Activated naive CD4-positive, alpha-beta T cell treated with Interleukin-2 at 50 U/mL for 16 hours (primary cell): ENCODE measurements at places on chromosomes 3 and 15.

DNA sequence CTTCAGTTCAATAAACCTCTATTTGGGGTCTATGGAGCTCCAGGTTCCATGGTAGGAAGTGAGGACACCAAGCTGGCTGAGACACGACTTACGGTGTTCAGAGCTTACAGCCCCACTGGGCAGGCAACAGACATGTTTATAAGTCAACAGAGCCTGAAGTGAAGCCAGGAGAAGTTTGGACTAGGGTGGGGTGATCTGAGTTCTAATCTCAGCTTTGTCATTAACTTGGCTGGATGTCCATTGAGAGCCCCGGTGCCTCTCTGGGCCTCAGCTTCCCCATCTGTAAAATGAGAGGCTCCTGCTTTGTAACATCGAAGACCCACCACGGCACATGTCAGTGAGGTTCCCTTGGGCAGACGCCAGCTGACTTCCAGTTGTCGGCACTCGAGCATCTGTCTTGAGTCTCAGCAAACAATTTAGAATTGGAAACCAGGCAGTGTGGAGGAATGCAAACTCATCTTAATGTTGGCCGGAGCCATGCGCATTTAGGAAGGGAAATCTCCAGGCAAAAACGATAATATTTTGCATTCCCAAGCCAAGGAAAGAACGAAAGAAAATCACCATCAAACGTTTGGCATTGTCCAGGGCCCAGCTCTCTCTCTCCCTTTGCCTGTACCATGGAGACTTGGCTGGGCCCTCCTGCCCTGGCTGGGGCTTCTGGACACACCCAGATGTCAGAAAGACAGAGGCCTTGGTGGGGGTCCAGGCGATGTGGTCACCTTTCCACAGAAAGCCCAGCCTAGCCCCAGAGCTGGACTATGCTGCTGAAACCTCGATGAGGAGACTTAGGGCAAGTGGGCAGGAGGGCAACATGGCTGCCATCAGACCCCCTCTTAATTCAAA lies 18.4 kb downstream of the ITGA11 start:
- no peak for DNase-seq

DNA sequence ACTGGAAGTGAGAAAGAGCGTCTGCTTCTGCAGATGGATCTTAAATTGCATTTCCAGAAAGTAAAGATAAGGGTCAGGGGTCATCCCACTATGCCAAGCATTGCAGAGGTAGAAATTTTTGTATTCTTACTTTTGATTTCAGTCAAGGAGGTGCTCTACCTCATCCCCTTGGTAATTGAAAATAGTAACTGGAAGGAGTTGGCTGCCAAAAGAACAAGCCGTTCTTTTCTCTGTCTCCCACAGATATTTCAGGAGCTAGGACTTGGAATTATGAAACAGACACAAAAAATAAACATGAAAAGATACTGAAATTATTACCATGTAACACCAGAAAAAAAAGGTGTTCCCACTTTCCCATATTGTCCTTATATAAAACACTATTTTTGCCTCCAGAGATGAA lies 309.9 kb upstream of the UMPS start:
- DNase-seq = no peak

DNA sequence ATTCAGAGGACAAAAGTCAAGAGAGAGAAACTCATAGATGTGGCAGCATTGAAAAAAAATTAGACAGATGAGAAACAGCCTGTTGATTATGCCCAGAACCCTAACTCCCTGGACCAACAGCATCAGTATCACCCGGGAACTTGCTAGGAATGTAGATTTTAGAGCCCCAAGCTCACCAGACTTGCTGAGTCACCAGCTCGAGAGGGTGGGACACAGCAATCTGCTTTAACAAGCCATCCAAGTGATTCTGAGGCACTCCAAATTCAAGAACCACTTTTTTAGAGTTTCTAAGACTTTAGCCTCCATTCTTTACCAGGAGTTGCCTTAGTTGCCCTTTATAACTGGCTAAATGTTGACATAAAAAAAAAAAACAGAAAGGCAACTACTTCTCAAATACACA lies 70.9 kb downstream of the CGGBP1 start:
- no peak for DNase-seq

DNA sequence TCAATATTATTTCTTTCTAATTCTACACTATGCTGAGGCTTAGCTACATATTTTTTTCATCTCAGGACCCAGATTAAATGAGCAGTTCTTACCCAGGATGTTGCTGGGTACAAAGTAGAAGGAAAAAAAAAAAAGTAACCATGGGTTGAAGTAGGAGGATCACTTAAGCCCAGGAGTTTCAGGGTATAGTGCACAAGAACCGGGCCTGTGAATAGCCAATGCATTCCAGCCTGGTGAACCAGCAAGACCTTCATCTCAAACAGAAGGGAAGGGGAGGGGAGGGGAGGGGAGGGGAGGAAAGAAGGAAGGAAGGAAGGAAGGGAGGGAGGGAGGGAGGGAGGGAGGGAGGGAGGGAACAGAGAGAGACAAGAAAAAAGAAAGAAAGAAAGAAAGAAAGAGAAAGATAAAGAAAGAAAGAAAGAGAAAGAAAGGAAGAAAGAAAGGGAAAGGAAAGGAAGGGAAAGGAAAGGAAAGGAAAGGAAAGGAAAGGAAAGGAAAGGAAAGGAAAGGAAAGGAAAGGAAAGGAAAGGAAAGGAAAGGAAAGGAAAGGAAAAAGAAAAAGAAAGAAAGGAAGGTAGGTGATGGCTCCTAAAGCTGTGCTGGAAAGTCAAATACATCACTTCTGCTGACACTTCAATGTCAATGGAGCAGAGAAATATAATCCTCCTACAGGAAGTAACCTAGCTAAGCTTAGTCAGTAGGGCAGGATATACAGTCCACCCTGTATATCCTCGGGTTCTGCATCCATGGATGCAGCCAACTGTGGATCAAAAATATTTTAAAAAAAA lies 206.8 kb upstream of the TGFBR2 start:
- no peak for DNase-seq

GRCh38 chr3:195093731-195094130 lies 177.2 kb downstream of the XXYLT1 start:
- no peak for DNase-seq

DNA sequence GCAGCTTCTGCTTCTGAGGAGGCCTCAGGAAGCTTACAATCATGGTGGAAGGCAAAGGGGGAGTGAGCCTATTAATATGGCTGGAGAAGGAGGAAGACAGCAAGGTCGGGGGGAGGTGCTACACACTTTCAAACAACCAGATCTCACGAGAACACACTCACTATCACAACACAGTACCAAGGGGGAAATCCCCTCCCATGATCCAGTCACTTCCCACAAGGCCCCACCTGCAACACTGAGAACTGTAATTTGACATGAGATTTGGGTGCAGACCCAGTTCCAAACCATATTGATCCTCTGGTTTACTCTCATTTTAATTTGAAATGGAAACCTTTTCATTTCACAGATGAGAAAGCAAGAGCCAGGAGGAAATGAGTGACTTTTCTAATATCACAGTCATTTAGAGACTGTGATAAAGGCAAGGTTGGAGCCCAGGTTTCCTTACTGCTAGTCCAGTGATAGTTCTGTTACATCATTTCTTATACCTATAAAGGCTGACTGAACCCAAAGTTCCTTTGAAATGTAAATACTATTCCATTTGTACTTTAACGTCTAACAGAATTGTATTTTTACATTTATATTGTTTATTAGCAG lies 105.8 kb upstream of the GAP43 start:
- no peak for DNase-seq

GRCh38 chr3:126338790-126339288 lies 18.4 kb downstream of the KLF15 start:
- DNase-seq = no peak
